Cardiac septum (tissue), 1 donor: ENCODE measurements at places on chromosomes 16 and 17. TPM values are rescaled to one million over a fixed set of nuclear protein-coding genes. Genes with fewer than 3 reads are reported as not detected.

GRCh38 chr16:5385811-5386210 is 288.2 kb upstream of the EEF2KMT start:
- DNase-seq = no peak

DNA sequence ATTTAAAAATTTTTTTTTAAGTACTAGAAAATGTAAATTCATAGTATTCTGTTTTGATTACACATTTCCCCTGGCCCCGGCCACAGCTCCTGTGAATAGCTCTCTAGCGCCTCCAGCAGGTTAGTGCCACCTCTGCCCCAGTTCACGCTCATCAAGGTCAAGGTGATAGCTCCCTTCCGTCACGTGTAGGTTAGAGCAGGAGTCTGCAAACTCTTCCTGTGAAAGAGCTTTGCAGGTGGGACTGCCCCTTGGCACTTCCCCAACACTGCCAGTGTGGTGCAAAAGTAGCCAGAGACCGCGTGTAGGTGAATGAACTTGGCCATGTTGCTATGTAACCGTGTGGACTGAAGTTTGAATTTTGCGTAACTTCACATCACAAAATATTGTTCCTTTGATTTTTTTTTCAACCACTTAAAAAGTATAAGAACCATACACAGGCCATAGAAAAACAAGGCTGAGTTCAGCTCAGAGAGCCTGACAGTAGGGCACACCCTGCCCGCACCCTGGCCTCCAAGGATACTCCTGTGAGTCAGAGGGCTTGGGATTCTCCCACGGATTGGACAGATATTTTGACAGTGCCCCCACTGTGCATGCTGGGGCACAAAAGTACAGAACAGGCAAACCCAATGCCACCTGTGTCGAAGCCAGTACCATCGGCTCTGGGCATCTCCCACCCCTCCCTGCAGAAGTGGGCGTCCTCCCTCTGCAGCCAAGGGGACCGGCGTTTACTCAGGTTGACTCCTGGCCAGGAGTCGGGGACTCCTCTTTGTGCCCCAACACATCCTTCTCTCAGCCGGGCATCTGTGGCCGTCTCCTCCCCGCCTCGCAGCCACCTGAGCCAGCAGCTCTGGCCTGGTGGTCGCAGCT is 92.0 kb upstream of the CHMP6 start:
- DNase-seq = no peak

DNA sequence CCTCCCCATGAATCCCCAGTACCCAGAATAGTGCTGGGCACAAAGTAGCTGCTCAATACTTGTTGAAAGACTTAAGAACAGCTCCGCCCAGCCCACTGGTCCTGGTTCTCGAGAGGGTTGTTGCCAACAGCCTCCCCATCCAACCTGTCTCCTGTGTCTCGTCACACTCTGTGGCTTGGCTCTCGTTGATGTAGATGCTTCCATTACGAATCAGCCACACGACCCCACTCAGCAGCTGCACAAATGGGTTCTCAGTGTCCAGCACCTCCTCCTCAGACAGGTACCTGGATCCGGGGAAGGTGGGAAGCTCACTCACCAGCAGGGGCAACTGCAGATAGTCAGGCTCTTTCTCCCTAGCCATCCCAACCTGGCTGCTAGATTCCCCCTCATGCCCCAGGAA is 2.1 kb downstream of the NAGPA start:
- no peak for DNase-seq

GGT6 gene
- not detected for total RNA-seq
